ENCODE measurements at places on chromosomes 12 and 14.

- no peak for DNase-seq
These were observed 63.1 kb downstream of the C14orf132 start for GRCh38 chr14:96102081-96102856.

GRCh38 chr12:30975581-30975980, 49.0 kb downstream of the TSPAN11 start:
- no peak for DNase-seq

- DNase-seq = no peak
These were observed 45.8 kb downstream of the NINJ2 start for GRCh38 chr12:617304-617915.

- DNase-seq = no peak
These were observed 877.0 kb upstream of the TMEM132C start for GRCh38 chr12:127389923-127390322.

GRCh38 chr12:106681210-106681609, 93.3 kb upstream of the RIC8B start:
- no peak for DNase-seq

Measured in activated naive CD4-positive, alpha-beta T cell (primary cell).